Dorsolateral prefrontal cortex (tissue), 122 donors: ENCODE measurements at places on chromosomes 5 and 9.

- DNase-seq, result no peak
Measured at GRCh38 chr9:2086971-2087370, 71.8 kb downstream of the SMARCA2 start.

DNA sequence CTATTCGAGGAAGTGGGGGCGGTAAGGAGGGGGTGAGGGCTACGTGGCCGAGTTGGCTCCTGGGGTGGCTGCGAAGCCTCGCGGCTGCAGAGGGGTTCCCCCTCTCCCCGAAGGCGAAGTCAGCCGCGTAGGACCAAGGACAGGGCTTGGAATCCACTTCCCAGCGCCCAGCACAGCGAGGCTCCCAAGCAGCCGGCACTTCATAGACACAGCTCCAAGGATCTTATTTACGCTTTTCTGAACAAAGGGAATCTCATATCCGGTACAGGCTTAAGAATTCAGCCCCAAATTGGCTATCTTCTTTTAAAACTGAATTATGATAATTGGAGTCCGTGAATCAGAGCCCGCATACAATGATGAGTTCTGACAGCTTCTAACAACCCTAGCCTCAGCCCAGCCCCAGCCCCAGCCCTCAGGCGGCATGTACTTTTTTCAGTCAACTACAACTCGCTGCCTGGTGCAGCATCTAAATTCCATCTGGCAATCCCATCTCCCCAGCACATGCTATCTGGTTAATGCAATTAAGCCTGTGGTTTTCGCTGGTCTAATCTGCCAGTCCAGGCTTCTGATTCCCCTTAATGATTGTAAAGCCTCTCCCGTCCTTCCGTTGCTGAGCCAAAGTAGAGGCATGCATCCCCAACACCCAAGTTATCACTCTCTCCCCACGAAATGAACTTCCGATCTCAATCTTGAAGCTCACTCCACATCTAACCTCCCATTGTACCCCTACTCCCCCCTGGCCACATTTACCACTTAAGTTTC is 1.0 kb downstream of the ELAVL2 start:
- DNase-seq, result no peak

GRCh38 chr9:16688814-16689213 is 181.7 kb downstream of the BNC2 start:
- no peak for DNase-seq

GRCh38 chr9:124001866-124002525 is 9.6 kb upstream of the LHX2 start:
- no peak for DNase-seq

DNA sequence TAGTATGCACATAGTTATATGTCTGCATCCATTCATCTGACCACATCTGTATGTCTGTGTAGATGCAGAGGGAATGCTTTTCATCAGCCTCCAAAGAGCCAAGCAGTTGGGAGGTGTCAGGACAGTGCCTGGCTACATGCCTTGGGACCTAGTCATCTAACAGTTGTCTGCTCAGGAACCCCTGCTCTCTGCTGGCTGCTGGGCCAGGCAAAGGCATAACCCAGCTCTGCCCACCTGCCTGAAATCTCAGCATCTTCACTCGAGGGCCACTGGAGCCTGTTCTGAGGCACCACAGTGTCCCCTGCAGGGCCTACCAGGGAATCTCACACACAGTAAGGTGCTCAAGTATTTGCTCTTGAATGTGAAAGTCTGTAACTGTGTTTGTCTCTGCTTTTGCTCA is 3.7 kb downstream of the C9orf50 start:
- no peak for DNase-seq

GRCh38 chr9:134210908-134211810 is 46.8 kb upstream of the RNU6ATAC start:
- no peak for DNase-seq

DNA sequence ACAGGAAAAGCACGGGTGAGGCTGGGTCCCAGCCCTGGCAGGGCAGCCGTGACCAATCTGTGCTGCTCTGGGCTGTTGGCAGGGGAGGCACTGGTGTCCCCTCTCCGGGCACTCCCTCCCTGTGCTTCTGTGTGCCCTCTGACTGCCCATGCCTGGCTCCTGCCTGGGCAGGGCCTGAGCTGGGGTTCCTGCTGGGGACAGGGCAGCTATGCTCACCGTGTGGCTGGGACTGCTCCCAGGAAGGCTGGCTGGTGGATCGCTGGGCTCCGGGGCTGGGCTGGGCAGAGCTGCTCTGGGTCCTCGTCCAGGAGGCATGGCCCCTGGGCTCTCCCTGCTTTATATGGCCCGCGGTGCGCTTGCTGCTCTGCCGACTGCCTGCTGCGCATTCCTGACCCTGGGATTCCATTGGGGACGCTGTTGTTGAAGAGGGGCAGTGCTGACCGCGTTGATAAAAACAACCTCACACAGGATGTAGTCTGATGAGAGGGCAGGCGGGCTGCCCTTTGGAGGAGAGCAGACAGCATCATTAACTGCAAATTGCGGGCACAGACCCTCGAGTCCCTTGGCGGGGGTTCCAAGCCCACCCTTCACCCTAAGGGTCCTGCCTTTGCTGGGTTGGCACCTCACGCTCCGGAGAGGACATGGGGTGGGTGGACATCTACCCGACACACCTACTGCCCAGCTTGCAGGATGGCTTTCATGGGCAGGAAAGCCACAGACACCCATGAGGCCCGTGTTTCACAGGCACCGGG is 955 bp downstream of the QRFP start:
- DNase-seq, result no peak

DNA sequence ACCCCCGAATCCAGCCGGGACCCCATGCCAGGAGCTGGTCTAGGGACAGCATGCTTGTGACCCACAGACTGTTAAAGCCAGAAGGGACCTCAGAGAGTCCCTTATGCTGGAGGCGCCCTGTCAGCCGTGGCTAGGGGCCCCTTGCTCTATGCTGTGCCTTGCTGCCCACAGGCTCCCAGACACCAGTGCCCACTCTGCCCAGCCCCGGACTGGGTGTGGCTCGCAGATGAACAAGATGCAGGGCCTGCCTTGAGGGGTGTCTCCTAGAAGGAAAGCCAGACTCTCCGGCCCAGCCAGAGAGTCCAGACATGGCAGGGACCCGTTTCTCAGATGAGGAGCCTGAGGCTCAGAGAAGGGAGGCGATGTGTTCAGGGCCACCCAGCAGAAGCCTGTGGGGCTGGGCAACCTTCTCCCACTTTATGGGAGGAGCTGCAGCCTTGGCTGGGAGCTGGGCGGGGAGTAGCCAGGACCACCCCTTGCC is 85.7 kb downstream of the LMX1B start:
- no peak for DNase-seq

DNA sequence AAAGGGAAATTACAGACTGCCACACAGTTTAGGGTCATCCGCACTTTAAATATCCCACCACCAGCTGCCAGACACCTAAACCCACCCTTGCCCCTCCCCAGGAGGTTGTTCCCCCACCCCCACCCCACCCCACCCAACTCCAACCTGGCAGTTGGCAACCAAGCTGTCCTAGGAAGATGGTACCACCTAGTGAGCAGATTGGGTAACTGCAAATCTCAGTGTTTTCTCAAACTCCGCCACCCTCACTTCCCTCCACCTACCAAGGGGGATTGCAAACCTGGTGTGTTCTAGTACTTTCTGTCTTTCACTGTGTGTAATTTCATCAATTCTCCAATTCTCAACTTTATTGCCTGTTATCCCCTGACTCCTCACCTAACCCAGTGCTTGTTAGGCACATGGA is 323.8 kb upstream of the IRX2 start:
- no peak for DNase-seq

- no peak for DNase-seq
Measured at GRCh38 chr9:113911850-113912557, 35.9 kb downstream of the ZNF618 start.

DNA sequence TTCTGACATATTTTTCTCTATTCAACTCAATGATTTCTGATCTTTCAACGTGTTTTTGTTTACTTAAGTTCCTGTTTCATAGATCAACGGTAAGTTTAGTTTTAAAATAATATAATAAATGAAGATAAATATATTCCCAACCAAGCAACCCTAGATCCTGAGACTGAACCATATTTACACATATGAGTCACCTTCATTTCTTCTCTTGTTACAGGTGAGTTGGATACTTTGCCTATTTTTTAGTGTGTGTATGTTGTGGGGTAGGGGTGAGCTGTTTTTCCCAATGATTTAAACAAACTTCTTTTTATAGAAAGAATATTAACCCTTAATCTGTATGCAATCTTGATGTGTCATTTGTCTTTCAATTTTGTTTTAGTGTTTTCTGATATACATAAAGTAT is 186.9 kb downstream of the MCTP1 start:
- no peak for DNase-seq

DNA sequence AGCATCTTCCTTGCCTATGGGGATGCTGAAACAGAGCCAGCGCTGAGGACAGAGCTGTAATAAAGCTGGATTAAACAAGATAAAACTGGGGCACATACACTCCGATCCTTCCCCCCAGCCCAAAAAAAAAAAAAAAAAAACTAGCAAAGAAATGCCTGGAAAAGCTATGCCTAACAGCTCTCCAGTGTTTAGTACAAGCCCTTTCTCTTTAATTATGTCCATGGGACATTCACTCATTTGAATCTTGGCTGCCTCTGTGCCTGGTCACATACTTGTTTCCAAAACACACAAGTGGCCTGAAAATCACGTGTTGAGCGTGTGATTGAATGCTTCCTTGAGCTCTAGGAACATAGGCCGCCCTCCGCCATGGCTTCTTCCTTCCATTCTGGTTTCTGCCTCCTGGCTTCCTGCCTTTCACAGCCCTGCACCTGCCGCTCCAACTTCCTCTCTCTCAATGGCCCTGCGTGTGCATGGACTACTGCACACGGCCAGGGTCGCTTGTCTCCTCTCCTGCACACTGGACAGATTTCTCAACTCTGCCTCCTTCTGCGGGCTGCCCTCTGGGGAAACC is 111.0 kb upstream of the RETREG1 start:
- peak; percentile 57 for DNase-seq

DNA sequence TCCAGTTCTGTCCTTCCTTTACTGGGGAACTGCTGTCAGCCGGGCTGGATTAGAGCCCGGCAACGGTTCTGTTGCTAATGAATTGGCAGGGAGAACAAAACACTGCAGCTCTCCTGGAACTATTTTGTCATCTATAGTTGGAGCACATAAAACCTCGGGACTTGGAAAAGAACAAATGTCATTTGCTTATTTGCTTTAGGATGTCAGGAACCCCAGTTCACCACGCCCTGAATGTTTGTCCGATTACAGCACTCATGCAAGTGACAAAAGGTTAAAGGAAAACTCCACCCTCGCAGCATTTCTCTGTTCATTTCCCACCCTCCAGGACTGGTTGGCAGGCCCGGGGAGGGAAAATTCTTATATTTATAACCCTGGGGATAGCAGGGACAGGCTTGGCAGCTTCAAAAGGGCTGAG is 66.4 kb upstream of the PLPP1 start:
- peak; percentile 68 for DNase-seq

- no peak for DNase-seq
Measured at GRCh38 chr9:29981013-29981412, 2403.4 kb upstream of the ACO1 start.

DNA sequence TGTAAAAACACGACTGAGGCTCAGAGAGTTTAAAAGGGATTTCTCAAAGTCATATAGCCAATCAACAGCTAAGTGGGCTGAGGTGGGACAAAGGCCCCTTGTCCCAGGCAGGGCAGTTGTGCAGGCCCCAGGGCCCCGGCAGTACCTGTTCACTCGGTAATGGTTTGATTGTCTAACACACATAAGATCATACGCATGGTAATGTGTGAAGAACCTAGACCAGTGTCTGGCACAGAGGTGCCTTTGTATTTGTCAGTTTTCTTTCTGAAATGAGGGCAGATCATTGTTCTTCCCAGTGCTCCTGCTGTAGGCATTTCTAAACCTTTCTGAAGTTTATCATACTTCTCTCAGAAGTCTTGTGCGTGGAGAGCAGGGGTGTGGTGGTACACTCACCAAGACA is 66.8 kb downstream of the IPPK start:
- no peak for DNase-seq

DNA sequence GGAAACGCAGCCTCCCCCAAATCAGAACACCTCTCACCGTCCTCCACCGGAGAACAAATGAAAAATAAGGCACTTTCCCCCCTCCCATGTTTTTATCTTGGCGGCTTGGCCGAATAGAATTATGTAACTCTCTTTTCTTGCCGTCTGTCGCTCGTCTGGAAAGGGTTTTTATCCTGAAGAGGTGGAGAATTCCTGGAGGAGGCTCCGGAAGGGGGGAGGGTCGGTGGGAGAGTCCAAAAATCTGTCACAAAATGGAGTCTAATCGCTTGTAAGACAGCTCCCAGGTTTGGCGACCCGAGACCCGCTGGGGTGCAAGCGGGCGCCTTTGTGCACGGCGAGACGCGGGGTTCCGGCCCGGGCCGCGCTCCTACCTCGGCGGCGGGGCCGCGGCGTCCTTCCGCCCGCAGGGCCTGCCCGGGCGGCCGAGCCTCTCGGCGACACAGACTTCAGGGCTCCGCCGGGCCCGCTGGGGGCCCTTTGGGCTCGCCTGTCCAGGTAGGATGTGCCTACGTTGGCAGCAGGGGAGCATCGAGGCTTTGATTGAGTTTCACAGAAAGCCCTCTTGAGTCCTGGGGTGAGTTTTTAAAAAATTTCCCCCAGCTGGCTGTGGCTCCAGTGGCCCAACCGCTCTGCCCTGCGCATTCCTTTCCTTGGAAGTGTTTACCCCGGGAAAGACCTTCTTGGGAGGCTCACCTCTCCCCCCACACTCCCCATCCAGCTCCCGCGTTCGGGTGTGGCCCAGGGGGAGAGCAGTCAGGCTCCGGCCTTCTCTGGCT is 5.0 kb downstream of the LMX1B start:
- no peak for DNase-seq

DNA sequence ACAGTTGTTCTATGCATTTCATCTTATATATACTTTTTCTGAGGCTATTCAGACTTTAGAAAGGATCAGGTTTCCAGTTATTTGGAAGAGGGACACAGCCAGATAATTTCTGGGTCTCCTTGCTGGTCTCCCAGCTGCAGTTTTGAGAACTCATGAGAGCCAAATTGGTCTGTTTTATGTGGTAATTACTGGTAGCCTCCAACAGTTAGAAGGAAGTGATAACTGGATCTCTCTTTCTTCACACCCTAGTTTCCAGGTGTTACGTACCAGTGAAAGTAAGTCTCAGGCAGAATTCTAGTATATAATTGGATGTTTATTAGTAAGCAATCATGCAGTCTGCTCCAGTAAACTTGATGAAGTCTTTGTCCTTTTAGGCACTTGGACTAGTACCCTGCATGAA is 63.2 kb upstream of the RPS23 start:
- DNase-seq, result no peak
